ENCODE measurements at places on chromosomes 5 and 9.

DNA sequence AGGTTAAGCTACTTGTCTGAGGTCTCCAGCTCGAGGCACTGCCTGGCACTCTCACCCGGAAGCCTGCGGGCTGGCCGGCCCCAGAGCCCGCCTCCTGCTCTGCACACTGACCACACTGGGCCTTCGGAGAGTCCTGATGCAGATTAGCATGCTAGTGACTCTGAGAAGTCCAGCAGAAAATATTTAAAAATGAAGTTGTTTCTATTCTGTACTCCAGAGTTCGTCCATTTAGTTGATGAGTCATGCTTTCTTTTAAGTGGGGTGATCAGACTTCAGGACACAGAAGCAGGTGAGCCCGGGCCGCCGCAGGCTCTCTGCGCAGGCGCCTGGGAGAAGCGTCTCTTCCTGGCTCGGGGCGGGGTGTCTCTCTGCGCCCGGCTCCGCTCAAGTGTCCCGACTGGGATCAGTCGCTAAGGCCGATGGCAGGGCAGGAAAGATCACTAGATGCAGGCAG is 32.5 kb downstream of the FAM240B start:
- DNase-seq = peak; percentile 4

DNA sequence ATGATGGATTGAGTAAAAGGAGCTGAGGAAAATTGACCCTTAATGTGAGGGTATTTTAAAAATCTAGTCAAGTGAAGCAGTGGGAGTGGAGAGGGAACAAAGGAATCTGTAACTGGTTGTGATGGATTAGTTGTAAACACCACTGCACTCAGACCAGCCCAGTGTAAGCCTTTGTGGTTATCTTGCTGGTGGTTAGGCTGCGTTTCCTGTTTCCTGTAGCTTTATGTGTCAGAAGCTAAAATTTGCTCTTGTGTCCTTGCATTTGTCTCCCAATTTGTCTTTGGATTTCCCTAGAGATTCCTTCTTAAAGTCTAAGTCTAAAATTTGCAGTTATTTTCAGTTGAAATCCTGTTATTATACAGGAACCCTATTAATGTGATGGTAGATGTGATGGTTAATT is 6.3 kb downstream of the IFNA21 start:
- DNase-seq = no peak

DNA sequence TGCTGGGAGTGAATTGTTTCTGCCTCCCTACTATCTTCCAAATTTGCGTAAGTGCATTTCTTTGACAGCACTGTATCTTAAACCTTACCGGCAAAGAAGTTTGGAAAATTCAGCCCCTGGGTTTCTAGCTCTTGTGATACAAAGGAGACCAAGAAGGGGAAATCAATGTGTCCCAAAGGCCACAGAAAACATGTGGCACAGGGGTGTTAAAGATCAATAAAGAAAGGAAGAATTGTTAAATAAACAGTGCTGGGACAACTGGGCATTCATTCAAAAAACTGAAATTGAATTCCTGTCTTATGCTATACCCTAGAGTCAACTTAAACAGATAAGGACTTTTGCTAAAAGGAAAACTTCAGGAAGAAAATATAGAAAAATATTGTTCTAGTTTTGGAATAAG is 328.1 kb downstream of the MAN2A1 start:
- no peak for DNase-seq

GRCh38 chr5:178216088-178216534 is 11.8 kb downstream of the HNRNPAB start:
- no peak for DNase-seq

DNA sequence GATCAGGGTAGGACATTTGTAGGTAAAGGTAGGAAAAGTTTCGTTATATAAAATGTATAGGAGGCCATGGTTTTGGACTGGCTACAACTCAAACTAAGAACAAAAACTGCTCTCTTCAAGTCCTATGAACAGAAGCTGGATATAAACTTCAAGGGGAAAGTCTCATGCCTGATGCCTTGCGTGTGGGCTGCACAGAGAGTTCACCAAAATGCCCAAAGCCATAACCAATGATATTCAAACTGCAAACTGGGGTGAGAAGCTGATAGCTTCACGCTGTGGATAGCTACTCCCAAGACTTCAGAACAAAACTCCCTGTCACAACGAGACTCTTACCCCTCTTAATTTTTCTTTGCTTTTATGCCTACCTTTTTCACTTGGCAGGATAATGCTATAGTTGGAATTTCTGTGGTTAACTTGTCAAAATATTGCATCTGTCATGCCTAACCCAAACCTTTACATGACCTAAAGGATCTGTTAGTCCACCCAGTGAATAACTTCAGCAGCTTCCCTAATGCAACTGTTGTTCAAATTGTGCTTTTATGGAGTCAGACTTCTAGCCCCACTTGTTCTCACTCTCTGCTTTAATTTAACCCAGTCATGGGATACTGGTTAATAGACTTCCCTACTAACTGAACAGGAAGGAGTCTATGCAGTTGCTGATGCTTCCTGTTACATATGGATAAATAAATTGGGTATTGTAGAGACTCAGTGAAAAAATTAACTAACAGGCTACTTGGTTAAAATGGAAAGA is 71.9 kb downstream of the SFXN1 start:
- DNase-seq = no peak
